ENCODE measurements at places on chromosomes 3 and 15.

- DNase-seq: no peak
Observed at GRCh38 chr15:81023483-81024264, 23.0 kb downstream of the TLNRD1 start.

GRCh38 chr3:158221426-158221825 lies 111.5 kb downstream of the RSRC1 start:
- DNase-seq: no peak

DNA sequence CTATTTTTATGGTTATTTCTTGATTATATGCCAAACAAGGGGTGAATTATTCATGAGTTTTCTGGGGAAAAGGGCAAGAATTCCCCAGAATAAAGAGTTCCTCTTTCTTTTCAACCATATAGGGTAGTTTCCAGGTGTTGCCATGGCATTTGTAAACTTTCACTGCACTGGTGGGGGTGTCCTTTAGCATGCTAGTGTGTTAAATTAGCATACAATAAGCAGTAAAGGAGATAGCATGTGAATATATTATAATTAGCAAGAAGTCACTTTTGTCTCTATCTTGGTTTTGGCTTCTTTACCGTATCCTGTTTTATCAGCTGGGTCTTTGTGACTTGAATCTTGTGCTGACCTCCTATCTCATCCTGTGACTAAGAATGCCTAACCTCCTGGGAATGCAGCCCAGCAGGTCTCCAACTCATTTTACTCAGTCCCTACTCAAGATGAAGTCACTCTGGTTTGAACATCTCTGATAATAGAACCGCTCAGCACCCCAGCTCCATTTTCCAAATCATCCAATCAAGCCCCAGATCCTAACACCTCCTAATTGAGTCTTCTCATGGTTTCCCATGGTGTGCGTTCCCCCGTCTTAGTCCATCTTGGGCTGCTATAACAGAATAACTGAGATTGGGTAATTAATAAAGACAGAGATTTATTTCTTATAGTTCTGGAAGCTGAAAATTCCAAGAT lies 3.4 kb upstream of the SELENOT start:
- no peak for DNase-seq

DNA sequence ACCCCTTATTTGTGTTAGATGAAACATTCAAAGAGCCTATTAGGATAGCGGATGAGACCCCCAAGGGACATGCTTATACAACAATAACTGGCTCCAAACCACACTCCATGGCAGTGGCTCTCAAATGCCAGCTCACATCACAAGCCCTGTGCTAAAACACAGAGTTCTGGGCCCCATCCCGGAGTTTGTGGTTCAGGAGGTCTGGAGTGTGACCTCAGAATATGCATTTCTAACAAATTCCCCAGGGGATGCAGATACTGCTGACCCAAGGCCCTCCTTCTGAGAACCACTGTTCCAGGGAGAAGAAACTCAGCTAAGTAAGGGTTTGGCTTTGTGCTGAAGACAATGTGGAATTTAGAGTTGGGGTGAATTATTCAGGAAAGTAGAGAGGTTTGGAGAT lies 3.6 kb downstream of the CCRL2 start:
- DNase-seq: no peak

- DNase-seq: no peak
Observed at GRCh38 chr3:141386611-141387111, 18.4 kb downstream of the ZBTB38 start.

- DNase-seq: peak; percentile 88
Observed at GRCh38 chr3:123723522-123724168, 138.8 kb upstream of the HACD2 start.

DNA sequence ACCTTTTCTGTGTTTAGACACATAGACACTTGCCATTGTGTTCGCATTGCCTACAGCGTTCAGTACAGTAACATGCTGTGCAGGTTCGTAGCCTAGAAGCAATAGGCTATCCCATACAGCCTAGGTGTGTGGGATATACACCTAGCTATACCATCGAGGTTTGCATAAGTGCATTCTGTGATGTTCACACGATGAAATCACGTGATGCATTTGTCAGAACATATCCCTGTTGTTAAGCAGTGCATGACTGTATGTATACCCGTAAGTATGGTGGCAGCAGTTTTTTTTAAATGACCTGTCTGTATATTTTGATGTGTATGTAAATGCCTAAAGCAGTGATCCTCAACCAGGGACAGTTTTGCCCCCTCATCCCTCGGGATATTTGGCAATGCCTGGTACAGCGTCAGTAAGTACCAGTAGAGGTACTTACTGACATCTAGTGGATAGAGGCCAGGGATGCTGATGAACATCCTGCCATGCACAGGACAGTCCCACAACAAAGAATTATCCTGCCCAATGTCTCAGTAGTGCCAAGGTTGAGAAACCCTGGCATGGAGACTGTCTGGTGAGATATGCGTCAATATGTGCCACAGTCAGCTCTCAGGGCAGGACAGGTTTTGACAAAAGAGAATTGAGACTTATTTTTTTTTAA lies 129.1 kb downstream of the HCN4 start:
- DNase-seq: peak; percentile 22

- no peak for DNase-seq
Observed at GRCh38 chr3:155367506-155367905, 74.0 kb upstream of the STRIT1 start.

GRCh38 chr3:181739628-181740027 lies 27.9 kb downstream of the SOX2 start:
- no peak for DNase-seq

- DNase-seq: peak; percentile 74
Observed at GRCh38 chr15:51737522-51738305, at the start of gene LYSMD2. Gene LYSMD2, minus strand, starts transcription at chr15:51737655. Its CDS starts 33 bp downstream, at chr15:51737622.

- DNase-seq: no peak
Observed at GRCh38 chr3:62785384-62785783, 89.8 kb downstream of the CADPS start.

DNA sequence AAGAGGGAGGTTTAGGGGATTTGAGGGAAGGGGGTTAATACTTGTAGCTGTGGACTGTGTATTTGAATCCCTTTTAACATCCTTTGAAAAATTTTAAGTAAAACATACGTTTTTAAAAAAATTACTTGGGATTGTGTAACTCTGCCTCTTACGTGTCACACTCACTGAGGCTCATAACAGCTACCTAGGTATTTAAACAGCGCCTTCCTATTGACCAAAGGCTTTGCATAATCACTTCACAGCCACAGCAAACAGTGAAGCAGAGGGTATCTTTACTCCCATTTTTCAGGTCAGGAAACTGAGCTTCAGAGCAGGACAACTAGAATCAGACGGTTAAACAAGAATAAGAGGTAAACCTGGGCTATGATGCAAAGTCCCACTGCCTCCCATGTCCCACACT lies 95.9 kb downstream of the TLE3 start:
- DNase-seq: no peak

DNA sequence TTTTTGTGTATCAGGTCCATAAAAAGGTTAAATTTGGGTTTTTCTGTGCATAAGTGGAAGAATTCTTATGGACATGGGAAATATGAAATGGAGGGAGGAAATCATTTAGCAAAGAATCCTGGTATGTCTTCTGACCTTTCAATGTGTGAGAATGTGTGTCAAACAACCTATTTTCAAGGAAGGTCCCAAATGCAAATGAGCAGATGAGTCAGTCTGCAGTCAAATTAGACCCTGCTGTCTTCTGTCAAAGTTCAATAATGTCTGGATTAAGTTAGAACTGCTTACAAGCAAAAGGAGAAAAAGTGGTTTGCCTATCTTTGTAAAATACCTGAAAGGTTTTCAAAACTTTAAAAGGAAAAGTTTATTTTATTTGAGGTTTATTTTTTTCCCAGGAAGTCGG lies 15.3 kb downstream of the FBN1 start:
- no peak for DNase-seq

- no peak for DNase-seq
Observed at GRCh38 chr15:36591536-36592411, 12.3 kb downstream of the CDIN1 start.

DNA sequence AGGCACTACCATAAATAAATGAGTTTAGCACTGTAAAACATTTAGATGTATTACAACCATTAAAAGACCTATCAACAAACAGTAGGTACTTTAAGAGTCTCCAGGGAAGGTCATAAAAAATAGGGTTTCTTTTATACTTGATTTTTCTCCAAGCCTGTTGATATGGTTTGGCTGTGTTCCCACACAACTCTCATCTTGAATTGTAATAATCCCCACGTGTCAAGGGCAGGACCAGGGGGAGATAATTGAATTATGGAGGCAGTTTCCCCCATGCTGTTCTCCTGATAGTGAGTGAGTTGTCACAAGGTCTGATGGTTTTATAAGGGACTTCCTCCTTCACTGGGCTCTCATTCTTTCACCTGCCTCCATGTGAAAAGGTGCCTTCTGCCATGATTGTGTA lies 468.9 kb upstream of the UBE2E2 start:
- no peak for DNase-seq

GRCh38 chr3:45654397-45654944 lies 34.7 kb upstream of the SACM1L start:
- DNase-seq: no peak

GRCh38 chr15:90064911-90065681 lies 37.2 kb downstream of the IDH2 start:
- no peak for DNase-seq

- no peak for DNase-seq
Observed at GRCh38 chr15:90561344-90562244, 31.9 kb downstream of the CRTC3 start.

DNA sequence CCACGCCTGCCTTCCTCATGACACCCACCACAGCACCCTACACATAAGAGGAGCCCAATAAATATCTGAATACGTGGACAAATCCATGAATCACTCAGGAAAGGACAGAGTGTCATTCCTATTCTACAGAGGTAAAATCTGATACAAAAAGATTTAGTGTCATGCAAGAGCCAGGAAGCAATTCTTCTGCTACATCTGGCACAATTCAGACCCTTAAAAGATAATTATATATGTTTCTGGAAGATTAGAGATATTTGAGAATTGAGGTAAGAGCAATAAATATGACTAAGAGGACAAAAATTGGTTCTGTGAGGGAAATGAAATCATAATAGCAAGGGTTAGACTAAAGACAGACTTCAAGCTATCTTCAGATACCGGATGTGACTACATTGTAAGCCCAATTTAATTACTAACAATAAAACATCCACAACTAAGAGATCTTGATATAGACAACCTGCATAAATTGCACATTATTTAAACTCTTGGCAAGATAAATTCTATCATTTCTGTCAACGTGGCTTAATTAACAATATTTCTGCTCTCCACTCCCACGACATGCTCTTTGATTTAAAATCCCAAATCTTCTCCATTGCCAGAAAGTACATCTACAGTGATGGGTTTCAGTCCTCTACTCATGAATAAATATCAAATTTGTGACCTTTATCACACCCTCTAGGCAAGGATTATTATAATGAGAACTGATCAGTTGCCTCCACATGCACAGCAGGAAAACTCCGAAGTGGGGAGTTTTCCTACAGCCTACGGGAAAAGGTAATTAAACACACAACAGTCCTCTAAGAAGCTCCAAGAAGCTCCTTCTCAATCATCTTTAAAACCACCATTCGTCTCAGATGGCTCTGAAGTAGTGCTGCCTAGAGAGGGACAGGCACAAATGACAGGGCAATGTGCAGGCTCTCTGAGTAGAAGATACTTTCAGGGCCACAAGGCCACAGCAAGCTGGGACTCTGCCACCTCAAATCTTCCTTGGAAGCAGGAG lies 32.6 kb downstream of the MB21D2 start:
- DNase-seq: no peak

- no peak for DNase-seq
Observed at GRCh38 chr3:78893161-78893560, 874.6 kb downstream of the ROBO1 start.

DNA sequence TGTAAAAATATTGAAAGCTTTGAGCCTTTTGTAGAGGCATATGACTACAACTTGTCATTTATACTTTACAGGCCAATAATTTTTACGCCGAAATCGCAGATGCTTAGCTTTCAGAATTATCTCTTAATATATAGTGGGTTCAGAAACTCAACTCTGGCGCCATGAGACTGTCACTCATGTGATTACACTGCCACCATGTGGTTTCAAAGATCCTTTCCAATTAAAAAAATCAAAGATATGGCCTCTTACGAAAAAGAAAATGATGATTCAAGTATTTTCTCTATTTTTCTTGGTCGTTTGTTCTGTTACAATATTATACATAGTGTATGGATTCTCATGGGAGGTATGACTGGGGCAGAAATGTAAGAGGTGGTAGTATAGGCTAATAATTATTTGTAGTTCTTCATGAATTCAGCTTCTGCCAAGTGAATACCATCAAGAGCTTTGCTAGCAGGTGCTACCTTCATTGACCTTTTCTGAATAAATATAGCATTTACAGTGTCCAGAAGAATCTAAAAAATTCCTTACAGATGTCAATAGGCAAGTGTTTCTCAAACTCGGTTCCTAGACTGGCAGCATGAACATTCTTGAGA lies 751.7 kb upstream of the GOLIM4 start:
- peak; percentile 57 for DNase-seq

DNA sequence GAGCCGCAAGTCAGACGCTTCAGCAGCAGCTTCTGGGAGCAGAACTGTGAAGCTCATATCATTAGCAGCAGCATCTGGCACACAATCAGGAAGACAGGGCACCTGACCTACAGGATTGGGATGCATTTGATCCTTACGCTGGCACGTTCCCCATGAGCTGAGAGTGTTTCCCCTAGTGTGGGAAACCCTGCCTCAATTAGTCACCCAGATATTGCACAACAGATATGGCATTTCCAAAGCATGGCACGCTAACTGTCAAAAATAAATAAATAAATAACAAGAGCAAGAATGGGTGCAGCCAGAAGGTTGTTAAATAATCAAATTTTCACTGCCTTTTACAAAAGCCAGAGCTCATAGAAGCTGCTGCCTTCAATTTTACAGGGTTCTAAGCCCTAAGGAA lies 189.6 kb upstream of the THBS1 start:
- DNase-seq: no peak

GRCh38 chr15:77983708-77984445 lies 93.6 kb downstream of the TBC1D2B start:
- no peak for DNase-seq

DNA sequence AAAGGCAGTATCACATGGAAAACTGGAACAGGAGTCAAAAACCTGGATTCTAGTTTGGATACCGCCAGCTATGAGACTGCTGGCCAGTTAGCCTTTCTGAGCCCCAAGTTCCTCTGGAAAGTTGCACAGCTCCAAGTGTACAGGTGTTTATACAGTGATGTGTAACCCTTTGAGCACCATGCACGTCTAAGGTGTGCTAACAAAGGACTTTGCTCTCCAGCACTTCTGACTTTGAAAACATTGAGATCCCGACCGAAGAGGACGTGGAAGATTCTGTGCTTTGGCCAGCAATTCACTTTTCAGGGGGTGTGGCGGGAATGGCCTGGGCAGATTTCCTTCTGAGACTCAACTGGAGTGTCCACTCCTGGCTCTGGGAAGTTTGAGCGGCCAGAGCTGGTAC lies 45.8 kb upstream of the UMPS start:
- DNase-seq: no peak

- DNase-seq: peak; percentile 33
Observed at GRCh38 chr3:53069422-53070068, 23.7 kb upstream of the SFMBT1 start.

- no peak for DNase-seq
Observed at GRCh38 chr3:69226071-69226470, 103.7 kb upstream of the LMOD3 start.
